ENCODE measurements at places on chromosomes 5 and 9. TPM values are rescaled to one million over a fixed set of nuclear protein-coding genes. Genes with fewer than 3 reads are reported as not detected.

Gene SLC25A51
- 30.6 TPM for total RNA-seq

Gene TSTD2
- 7.4 TPM for total RNA-seq

Gene DBH
- not detected for total RNA-seq

Gene SPTLC1
- 63.3 TPM for total RNA-seq

Gene TCOF1
- 113 TPM for total RNA-seq

Gene FLT4
- total RNA-seq: not detected

Gene SIGMAR1
- 97.8 TPM for total RNA-seq

Gene PDLIM7
- total RNA-seq: 195 TPM

Gene PFN3
- total RNA-seq: not detected

Gene TMEM203
- total RNA-seq: 31.3 TPM

Gene ANKRD34B
- not detected for total RNA-seq

Gene PGM5
- total RNA-seq: 90.2 TPM

Gene CSF2
- 69.9 TPM for total RNA-seq

Gene LRSAM1
- total RNA-seq: 11.1 TPM

Gene LRRC26
- 2.0 TPM for total RNA-seq

Gene MLANA
- not detected for total RNA-seq

Gene IRX2
- 10.4 TPM for total RNA-seq

Gene MRPS30
- total RNA-seq: 139 TPM

Gene CDH6
- total RNA-seq: 1.8 TPM

Gene MYORG
- total RNA-seq: 4.7 TPM

Gene IQGAP2
- not detected for total RNA-seq

Gene SLC1A3
- total RNA-seq: 24.7 TPM

Gene GPR151
- not detected for total RNA-seq

Gene PTPRD
- total RNA-seq: 0.63 TPM

Gene TICAM2
- total RNA-seq: 5.0 TPM

Gene SPATA31A3
- total RNA-seq: not detected

Gene SLC4A9
- 0.29 TPM for total RNA-seq

Gene SLC6A18
- not detected for total RNA-seq

Gene POMT1
- 30.4 TPM for total RNA-seq

Gene TRIM32
- total RNA-seq: 11.6 TPM

Gene SIT1
- total RNA-seq: not detected

Gene PPP2R2B
- 2.4 TPM for total RNA-seq

Gene EQTN
- total RNA-seq: not detected

Gene CNTFR
- not detected for total RNA-seq

Gene NDUFS6
- 104 TPM for total RNA-seq

Gene LCN6
- not detected for total RNA-seq

Gene CAPSL
- total RNA-seq: 0.11 TPM

Gene FYB1
- total RNA-seq: 1.1 TPM

Gene CAMSAP1
- 16.4 TPM for total RNA-seq

Gene PHF24
- total RNA-seq: not detected

Gene GPX3
- not detected for total RNA-seq

Gene CEP72
- total RNA-seq: 23.6 TPM

Gene MYOT
- total RNA-seq: not detected

Gene RBM27
- total RNA-seq: 21.4 TPM

Gene GKAP1
- 2.6 TPM for total RNA-seq

Gene PRR7
- total RNA-seq: 47.2 TPM

Gene EGFLAM
- total RNA-seq: not detected

Gene JAKMIP2
- total RNA-seq: not detected

Gene IL13
- not detected for total RNA-seq
